ENCODE measurements at places on chromosomes 13 and 19.
A peak's percentile ranks its signal among the peaks of the same experiment; 100 is the strongest.

- DNase-seq: no peak
Observed at GRCh38 chr13:36857253-36857652, 38.2 kb downstream of the RFXAP start.

- DNase-seq: peak; percentile 28
Observed at GRCh38 chr13:43095771-43096719, 72.7 kb downstream of the DNAJC15 start.

DNA sequence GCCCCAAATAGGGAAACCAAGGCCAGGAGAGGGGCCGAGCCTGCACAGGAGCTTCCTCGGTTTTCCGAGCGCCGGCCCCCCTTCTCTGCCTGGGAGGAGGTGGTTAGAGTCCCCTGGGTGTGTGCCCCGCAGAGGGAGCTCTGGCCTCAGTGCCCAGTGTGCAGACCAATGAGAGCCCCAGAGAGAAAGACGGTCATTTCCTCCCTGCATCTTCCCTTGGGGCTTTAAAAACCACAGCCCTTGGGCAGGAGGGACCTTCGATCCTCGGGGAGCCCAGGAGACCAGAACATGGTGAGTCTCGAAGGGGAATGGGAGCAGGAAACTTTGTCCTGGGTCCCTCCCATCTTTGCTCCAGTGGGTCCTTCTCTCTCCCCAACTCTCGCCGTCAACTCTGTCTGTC lies at the start of gene C5AR1:
C5AR1 (plus strand) TSS at position 254 of the 400 bp plus-strand sequence; CDS start at position 289, 35 bp downstream.
- DNase-seq: no peak

DNA sequence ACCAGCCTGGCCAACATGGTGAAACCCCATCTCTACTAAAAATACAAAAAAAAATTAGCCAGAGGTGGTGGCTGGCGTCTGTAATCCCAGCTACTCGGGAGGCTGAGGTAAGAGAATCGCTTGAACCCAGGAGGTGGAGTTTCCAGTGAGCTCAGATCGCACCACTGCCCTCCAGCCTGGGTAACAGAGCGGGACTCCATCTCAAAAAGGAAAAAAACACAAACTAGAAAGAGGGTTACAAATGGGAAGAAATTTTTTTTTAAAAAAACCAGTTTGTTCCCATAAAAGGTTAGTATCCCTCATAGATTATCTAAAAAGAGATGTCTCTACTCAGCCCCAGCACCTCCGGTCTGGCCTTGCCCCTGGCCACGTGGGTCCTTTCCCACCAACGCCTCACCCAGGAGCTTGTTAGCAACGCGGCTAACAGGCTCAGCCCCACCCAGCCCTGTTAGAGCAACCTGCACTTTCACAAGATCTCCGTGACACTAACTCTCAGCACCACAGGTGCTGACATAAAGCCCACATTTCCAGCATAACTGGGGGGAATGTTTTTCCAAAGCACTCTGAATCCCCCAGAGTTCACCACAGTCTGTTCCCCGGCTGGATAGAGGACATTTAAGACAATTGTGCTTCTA lies 4.3 kb downstream of the DMKN start:
- DNase-seq: no peak

- no peak for DNase-seq
Observed at GRCh38 chr19:15721268-15721667, 6.6 kb upstream of the OR10H2 start.

DNA sequence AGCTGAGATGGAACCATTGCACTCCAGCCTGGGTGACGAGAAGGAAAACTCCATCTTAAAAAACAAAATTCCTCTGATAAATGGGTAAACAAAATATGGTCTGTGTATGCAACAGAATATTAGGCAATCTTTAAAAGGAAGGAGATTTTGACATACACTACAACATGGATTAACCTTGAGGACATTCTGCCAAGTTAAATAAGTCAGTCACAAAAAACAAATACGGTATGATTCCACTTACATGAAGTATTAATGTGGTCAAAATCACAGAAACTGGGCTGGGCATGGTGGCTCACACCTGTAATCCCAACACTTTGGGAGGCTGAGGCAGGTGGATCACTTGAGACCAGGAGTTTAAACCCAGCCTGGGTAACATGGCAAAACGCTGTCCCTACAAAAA lies 3.0 kb upstream of the ZNF444 start:
- DNase-seq: no peak

- DNase-seq: no peak
Observed at GRCh38 chr13:28049880-28050875, 50.2 kb downstream of the FLT3 start.

DNA sequence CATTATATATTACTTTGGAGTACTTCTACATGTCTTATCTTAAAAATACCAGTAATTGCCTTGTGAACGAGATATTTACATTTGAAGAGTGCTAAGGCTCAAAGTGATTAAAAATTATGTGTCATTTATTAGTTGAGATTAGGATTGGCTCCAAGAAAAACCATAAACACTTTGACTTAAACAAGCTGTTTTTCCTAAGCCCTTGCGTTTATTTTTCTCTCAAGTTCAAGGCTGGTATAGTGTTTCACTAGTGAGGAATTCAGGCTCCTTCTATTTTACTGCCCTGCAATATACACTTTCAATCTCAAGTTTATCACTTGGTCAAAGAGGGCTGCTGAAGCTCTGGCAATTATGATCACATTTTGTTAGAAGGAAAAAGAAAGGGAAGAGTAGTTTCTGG lies 49.9 kb downstream of the UFM1 start:
- DNase-seq: no peak
